ENCODE measurements at places on chromosomes 16 and 17.

- DNase-seq: no peak
Observed at GRCh38 chr16:88714420-88715302, 8.4 kb downstream of the CTU2 start.

- no peak for DNase-seq
Observed at GRCh38 chr17:12536021-12536420, 129.7 kb upstream of the MYOCD start.

GRCh38 chr16:65494080-65494479 lies 372.2 kb upstream of the CDH11 start:
- DNase-seq: no peak

DNA sequence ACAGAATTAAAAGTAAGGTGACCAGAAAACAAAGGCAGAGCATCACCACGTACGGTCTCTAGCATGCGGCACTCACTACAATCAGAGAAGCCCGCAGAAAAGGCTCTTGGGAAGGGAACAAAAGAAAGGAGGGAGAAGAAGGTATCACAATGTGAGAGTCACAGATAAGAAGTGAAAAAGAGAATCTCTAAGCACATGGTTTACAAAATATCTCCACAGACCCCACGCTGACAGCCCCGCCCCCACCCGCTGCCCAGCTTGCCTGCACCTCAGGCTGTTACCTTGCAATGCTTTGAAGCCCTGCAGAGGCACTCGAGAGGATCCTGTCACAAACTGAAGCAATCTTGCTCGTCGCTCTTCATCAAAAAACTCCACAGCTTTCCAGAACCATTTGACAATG lies 40.5 kb downstream of the CEP95 start:
- DNase-seq: no peak

DNA sequence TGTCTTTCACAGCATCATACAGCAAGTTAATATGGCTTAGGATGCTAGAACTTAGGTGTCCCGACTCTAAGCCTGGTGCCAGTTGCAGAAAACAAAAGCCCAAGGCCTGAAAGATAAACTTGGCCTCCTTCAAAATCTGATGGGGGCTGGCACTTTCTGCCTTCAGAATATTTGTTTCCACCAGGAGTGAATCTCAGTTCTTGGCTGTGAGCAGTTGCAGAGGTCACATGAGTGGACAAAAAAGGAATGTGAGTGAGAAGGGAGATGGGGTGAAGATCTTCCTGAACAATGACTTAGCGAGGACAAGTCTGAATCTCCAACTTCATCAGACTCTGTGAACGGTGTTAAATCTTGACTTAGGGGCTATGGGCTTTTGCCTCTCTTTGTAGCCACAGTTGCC lies 46.6 kb downstream of the HOXB1 start:
- no peak for DNase-seq

DNA sequence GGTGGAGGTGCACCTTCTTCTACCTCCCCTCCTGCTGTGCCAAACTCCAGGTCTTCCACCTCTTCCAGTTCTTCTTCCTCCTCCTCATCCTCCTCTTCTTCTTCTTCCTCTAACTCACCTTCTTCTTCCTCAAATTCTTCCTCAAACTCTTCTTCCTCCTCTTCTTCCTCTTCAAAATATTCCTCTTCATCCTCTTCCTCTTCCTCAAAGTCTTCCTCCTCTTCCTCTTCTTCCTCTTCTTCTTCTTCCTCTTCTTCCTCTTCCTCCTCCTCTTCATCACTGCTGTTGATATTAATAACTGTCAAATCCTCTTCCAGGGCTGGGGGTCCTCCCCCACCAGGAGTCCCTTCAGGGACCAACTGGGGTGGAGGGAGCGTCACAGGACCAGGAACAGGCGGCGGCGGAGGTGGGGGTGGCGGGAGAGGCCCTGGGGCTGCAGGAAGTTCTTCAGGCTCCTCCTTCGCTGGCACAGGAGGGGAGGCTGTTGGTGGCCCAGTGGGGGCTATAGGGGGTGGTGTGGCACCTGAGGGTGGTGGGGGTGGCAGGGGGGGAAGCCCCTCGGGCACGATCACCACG lies 30.7 kb upstream of the ALOX15 start:
- no peak for DNase-seq

GRCh38 chr16:56871172-56871593 lies 6.2 kb downstream of the SLC12A3 start:
- DNase-seq: no peak

DNA sequence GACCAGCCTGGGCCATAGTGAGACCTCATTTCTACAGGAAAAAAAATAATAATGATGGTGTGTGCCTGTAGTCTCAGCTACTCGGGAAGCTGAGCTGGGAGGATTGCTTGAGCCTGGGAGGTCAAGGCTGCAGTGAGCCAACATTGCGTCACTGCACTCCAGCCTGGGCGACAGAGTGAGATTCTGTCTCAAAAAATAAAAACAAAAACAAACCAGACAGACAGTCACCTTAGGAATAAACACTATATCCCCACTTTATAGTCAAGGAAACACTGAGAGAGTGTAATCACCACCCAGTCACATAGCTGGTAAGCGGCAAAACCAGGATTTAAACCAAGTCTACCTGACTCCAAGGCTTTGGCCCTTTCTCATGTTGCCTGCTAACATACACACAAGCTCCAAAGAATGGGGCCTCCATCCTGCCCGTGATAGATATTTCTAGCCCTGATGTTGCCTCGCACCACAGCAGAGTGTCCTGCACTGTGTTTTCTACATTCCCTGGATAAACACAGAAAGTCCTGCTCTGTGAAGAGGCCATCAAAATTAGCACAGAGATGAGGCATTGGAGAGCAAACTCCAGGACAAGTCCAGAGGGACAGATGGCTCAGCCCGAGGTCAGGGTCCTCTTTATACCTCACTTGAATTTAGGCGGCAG lies 66.1 kb upstream of the SMURF2 start:
- DNase-seq: no peak
